ENCODE measurements at places on chromosomes 1 and 21. TPM values are rescaled to one million over a fixed set of nuclear protein-coding genes. Genes with fewer than 3 reads are reported as not detected.

Gene CD48
- 8.8 TPM for total RNA-seq

Gene TRAPPC10
- 27.4 TPM for total RNA-seq

Gene ARHGEF16
- 16.2 TPM for total RNA-seq

GRCh38 chr1:237834461-237834860 is 56.3 kb downstream of the ZP4 start:
- no peak overlapping the region for H3K4me3 ChIP-seq
- H3K4me1 ChIP-seq = no peaks in the 10 kb centered on the region
- no peak overlapping the region for H3K27ac ChIP-seq
- H3K36me3 ChIP-seq = no peaks in the 10 kb centered on the region
- DNase-seq = no peak

- H3K4me1 ChIP-seq = no peaks in the 10 kb centered on the region
- H3K27ac ChIP-seq = no peak within 1 kb of the TSS
- no peaks in the 10 kb centered on the region for H3K27me3 ChIP-seq
- peak; percentile 75 for DNase-seq
- no peaks in the 10 kb centered on the region for H3K36me3 ChIP-seq
These were observed at the start of gene ZBTB8B for GRCh38 chr1:32464716-32465577. ZBTB8B (plus strand) TSS chr1:32465072; CDS start chr1:32470625, 5,553 bp downstream.

GRCh38 chr1:111399792-111400610 is 27.5 kb downstream of the OVGP1 start:
- no peaks in the 10 kb centered on the region for H3K36me3 ChIP-seq
- no peak for DNase-seq
- no peaks in the 10 kb centered on the region for H3K4me1 ChIP-seq

GRCh38 chr1:181344091-181344490 is 139.2 kb upstream of the CACNA1E start:
- H3K36me3 ChIP-seq = no peaks in the 10 kb centered on the region
- H3K27ac ChIP-seq = no peak overlapping the region
- DNase-seq = no peak
- H3K4me3 ChIP-seq = no peak overlapping the region
- H3K27me3 ChIP-seq = no peaks in the 10 kb centered on the region

GRCh38 chr1:60245324-60245723 is 171.8 kb upstream of the C1orf87 start:
- no peak overlapping the region for H3K4me3 ChIP-seq
- DNase-seq = no peak
- no peak overlapping the region for H3K27ac ChIP-seq

GRCh38 chr1:206922524-206922923 is 783 bp upstream of the FCMR start:
- no peaks in the 10 kb centered on the region for H3K36me3 ChIP-seq
- no peaks in the 10 kb centered on the region for H3K4me1 ChIP-seq
- DNase-seq = no peak
- no peaks in the 10 kb centered on the region for H3K27me3 ChIP-seq
- peak overlapping the region; percentile 30 for H3K27ac ChIP-seq

GRCh38 chr21:16294128-16294527 is 564.3 kb downstream of the USP25 start:
- no peak overlapping the region for H3K27ac ChIP-seq
- no peak for DNase-seq
- H3K4me3 ChIP-seq = no peak overlapping the region
- H3K4me1 ChIP-seq = no peaks in the 10 kb centered on the region
- H3K36me3 ChIP-seq = no peaks in the 10 kb centered on the region

DNA sequence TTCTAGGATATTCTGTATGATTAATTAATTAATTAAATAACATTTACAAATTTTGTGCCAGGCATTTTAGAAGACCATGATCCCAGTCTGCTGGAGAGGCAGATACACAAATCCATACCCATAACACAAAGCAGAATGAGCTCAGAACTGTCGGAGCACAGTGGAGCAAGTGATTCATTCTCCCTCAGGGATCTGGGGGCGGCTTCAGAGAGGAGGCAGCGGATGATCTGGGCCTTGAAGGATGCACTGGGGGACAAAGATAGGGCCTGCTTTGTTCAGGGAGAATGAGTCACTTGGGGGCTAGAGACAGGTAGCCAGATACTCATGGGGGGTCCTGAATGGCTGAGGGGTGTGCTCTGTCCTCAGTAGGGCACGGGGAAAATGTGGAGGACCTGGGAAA is 50.9 kb upstream of the TRABD2B start:
- H3K27me3 ChIP-seq = no peaks in the 10 kb centered on the region
- DNase-seq = no peak
- peak overlapping the region; percentile 81 for H3K27ac ChIP-seq
- no peaks in the 10 kb centered on the region for H3K36me3 ChIP-seq

- no peaks in the 10 kb centered on the region for H3K27me3 ChIP-seq
- no peaks in the 10 kb centered on the region for H3K36me3 ChIP-seq
- H3K4me1 ChIP-seq = no peaks in the 10 kb centered on the region
These were observed 103.1 kb downstream of the ENAH start for GRCh38 chr1:225549821-225550220.

DNA sequence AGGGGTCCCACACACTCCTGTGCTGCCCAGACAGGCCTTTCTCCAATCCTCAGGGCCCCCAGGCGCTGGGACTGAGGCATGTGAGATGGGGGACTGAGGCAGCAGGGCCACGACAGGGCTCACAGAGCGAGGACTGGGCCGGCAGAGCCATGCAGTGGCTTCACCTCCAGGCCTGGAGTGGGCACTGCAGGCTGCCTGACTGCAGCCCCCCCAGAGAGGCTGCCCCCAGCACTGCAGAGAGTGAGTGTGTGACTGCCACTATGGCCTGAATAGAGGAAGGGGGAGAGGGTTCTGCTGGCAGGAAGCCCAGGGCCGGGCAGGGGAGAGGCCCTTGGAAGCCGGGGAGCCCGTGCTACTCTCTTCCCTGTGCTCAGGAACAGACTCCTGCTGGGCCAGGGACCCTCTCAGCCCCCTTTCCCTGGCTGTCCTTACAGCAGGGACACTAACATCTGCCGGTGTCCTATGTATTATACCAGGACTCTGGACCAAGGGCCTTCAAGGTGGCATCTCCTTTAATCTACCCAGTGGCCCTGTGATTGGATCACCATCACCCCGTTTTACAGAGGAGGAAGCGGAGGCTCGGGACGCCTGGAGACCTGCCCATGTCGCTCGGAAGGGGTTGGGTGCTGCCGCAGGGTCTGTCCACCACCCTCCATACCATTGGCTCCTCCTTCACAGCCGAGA is 20.2 kb upstream of the PLEKHG5 start:
- H3K36me3 ChIP-seq = no peaks in the 10 kb centered on the region
- no peaks in the 10 kb centered on the region for H3K27me3 ChIP-seq
- H3K4me1 ChIP-seq = peaks cover 6% of the 10 kb centered on the region
- no peak for DNase-seq

- H3K36me3 ChIP-seq = no peaks in the 10 kb centered on the region
- no peaks in the 10 kb centered on the region for H3K4me1 ChIP-seq
- DNase-seq = no peak
- H3K27ac ChIP-seq = peak overlapping the region; percentile 61
- no peaks in the 10 kb centered on the region for H3K27me3 ChIP-seq
- H3K4me3 ChIP-seq = no peak overlapping the region
These were observed 2.3 kb downstream of the VASH2 start for GRCh38 chr1:212952641-212952976.

- DNase-seq = no peak
- no peak overlapping the region for H3K27ac ChIP-seq
- no peaks in the 10 kb centered on the region for H3K36me3 ChIP-seq
- no peaks in the 10 kb centered on the region for H3K4me1 ChIP-seq
- H3K27me3 ChIP-seq = no peaks in the 10 kb centered on the region
These were observed 74.2 kb downstream of the TEX35 start for GRCh38 chr1:178587096-178587495.

DNA sequence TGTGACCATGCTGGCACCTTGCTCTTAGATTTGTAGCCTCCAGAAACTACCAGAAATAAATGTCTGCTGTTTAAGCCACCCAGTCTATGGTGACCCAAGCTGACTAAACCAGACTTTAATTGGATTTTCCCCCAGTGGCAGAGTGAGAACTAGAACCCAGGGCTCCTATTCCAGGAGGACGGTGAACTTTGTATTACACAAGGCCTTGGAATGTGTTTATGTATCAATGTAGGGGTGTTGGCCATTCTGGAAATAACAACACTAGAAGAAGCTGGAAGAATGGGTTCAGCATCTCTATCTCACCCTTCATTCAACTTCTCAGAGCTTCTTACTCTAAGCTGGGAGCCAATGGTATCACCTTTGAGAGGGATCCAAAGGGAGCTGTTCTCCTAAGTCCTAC is 37.0 kb downstream of the ARHGEF11 start:
- no peaks in the 10 kb centered on the region for H3K36me3 ChIP-seq
- H3K27me3 ChIP-seq = no peaks in the 10 kb centered on the region
- H3K4me1 ChIP-seq = no peaks in the 10 kb centered on the region
- DNase-seq = no peak
- H3K27ac ChIP-seq = no peak overlapping the region

- no peaks in the 10 kb centered on the region for H3K27me3 ChIP-seq
- H3K4me1 ChIP-seq = no peaks in the 10 kb centered on the region
- no peaks in the 10 kb centered on the region for H3K36me3 ChIP-seq
- DNase-seq = no peak
- H3K27ac ChIP-seq = no peak overlapping the region
These were observed 10.2 kb upstream of the ASPM start for GRCh38 chr1:197156692-197157091.

DNA sequence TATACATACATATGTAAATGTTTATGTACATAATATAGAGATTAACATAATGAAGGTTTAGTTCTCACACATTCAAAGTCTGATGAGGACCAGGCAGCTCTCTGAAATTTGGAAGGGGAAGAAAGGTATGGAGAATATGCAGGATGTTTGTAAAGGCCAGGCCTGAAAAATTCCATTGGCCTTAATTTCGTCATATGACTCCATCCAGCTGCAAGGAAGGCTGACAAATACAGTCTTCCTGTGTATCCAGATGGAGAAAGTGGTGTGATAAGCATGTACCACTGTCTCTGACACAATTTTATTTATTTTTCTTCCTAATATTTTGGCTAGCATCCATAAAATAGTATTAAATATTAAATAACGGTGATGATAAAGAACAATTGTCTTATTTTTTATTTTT is 6.3 kb upstream of the SGIP1 start:
- no peak for DNase-seq
- H3K4me1 ChIP-seq = no peaks in the 10 kb centered on the region
- no peaks in the 10 kb centered on the region for H3K36me3 ChIP-seq
- no peak overlapping the region for H3K4me3 ChIP-seq

All from breast epithelium (tissue), 4 donors.